Stimulated activated CD4-positive, alpha-beta T cell treated with anti-CD3 and anti-CD28 coated beads, Interleukin-12 subunit alpha, Interleukin-12 subunit beta, amount 100 ng/mL, for 24 hours (primary cell): ENCODE measurements at places on chromosomes 5 and 9.

GRCh38 chr5:123960526-123960925 lies 448.5 kb downstream of the CSNK1G3 start:
- no peak for DNase-seq

GRCh38 chr9:20490246-20490834 lies 132.0 kb downstream of the MLLT3 start:
- no peak for DNase-seq

DNA sequence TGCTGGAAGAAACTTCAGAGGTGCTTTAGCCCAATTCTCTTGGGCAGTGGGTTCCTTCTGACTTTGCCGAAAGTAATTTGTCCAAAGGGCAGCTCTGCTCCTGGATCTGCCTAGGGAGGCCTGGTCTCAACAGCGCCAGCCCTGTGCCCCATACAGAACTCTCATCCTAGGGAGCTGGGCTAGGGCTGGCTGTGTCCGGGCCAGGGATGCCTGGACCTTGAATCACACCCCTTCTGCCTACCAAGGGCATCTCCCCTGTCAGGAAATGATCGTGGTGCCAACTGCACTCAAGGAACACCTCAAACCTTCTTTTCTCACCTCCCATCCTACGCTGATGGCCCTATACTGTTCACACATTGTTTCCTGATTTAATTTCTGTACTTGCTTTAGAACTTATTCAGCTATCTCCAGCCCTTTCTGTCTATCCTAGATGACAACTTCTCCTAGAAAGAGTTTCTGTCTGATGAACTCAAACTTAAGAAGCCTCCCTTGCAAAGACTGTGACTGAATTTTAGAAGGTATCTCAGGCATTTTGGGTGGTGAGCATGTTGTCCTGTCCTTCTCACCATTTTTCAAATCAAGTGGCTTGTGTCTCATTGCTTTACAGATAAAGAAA lies 37.4 kb upstream of the NFIB start:
- no peak for DNase-seq

DNA sequence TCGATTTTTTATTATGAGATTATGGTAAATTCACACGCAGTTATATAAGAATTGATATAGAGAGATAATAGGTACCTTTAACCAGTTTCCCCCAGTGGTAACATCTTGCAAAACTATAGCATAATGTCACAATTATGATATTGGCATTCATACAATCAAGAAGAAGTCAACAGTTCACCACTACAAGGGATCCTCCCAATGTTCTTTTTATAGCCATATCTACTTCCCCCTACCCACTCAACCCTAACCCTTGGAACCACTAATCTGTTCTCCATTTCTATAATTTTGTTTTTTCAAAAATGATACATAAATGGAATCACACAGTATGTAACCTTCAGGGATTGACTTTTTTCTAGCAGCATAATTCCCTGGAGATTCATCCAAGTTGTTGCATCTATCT lies 9.8 kb downstream of the ACTL7B start:
- no peak for DNase-seq

GRCh38 chr5:117077142-117077541 lies 502.5 kb upstream of the SEMA6A start:
- no peak for DNase-seq

DNA sequence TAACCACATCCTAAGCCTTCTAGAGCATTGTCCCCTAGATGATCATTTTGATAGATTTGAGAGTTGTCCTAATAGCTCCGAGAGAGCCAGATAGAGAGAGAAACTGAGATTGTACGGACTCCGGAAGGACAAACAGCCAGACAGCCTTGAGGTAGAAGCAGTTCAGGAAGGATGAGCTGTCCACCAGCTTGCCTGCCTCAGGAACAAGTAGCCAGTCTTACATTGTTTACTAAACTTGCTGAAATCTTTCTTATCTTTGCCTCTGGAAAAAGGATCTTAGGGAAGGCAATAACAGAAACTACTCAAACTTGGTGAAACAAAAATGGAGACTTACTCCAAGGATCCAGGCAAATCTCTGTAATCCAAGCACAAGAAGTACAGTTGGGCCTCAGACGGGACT lies 39.0 kb upstream of the SAP30L start:
- DNase-seq = no peak

DNA sequence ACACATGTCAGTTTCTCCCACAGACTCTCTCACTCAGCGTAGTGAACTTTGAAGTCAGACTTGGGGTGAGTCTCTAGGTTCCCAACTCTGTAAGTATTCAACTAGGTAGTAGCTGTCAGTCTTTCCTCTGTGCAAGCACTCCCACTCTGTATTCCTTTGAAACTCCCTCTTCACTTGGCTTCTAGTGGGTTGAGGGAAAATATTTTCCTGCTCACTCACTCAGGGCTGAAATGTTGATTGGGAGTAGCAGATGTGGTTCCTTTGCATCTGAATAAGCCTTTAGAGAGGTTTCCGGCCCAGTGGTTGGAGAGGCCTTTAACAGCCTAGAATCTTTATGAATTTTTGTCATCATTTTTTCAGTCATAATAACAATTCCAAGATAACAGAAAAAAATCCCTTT lies 18.1 kb upstream of the ARRDC3 start:
- DNase-seq = no peak

GRCh38 chr5:139758510-139759075 lies 37.0 kb upstream of the PSD2 start:
- DNase-seq = no peak

- DNase-seq = no peak
These were observed 764.1 kb upstream of the ARRDC3 start for GRCh38 chr5:92147266-92147665.

DNA sequence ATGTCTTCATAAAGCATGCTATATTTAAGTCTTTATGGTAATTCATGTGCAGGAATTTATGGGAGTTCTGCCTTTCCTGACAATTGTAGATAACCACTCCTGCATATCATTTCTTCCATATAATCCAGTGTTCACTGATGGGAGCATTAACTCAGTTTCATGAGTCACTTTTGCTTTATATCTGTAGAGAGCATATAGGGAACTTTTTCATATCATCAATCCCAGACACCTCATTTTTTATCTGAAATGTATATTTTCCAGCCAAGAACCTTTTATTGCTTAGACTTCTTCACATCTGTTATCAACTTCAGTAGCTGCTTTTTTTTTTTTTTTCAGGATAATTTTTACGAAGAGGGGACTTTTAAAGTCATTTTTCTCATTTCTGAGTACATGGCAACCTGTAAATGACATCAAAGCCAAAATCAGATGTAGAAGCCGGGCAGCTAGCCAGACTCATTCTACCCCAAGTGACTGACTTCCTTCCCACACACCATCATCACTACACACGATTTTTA lies 41.1 kb downstream of the NFX1 start:
- no peak for DNase-seq
